ENCODE measurements at places on chromosomes 6 and 20.

DNA sequence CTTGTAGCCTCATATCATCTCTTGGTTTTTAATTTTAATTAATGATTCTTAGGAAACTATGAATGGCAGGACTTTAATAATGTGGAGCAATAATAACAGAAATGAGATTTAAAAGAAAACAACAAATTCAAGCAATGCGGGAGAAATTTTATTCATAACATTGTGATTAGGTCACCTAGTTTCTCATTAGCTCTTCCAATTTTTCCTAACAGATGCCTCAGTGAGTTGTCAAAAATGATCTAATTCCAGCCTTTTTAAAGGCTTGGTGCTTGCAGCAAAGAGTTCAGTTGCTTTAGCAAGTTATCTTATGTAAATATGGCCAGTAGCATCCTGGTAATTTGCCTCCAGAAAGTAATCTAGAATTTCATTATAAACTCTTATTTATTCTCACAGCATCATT lies 20.4 kb downstream of the PDE7B start:
- DNase-seq, result no peak

GRCh38 chr6:162306616-162307015 lies 420.9 kb downstream of the PRKN start:
- no peak for DNase-seq

DNA sequence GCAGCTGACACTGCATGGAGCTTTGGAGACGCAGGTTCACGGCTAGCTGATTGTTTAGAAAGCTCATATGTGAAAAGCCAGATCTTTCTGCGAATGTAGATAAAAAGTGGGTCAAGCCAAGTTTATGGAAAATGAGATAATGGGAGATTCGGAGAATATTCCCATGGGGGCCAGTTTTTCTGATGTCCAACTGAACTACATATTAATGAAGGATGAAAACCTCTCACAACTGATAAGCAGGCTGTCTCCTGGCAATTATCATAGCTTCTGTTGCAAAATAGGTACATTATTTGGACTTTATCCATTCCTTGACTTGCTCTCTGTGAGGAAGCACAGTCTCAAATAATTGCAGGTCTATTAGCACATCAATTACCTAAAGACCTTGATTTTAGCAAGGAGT lies 21.1 kb downstream of the HDGFL1 start:
- DNase-seq, result no peak

DNA sequence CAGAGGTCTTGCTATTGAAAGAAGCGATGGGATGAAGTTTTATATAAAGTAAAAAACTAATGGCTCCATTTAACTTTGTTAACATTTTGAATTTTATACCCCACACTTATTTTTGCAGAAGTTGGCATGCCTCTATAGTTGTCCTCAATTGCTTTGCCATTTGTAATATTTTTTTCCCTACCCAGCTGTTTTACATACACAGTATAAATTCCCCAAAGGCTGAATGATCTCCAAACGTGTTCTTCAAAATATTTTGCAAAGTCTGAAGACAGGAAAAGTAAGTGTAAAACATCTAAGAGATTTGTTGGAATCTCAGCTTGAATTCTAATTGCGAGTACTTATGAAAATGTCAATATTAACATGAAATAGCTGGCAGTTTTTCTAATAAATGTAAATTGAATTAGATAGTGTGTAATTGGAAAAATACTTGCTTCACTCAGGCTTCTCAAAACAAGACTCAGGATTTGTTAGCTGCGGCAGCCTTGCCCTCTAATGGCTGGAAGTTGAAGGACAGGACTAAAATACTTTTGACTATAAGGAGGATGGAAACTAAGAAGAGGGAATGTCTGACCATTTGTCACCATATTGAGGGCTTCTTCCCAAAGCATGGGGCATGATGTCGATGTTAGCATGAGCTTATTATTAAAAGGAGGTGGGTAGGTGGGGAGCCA lies 226.8 kb downstream of the UST start:
- DNase-seq, result no peak

- DNase-seq, result no peak
These were observed 50.8 kb downstream of the CARMIL1 start for GRCh38 chr6:25329982-25330381.

GRCh38 chr6:83193747-83194566 lies 800 bp downstream of the RWDD2A start:
- DNase-seq, result peak; percentile 7

GRCh38 chr6:11459079-11459610 lies 78.4 kb upstream of the TMEM170B start:
- DNase-seq, result peak; percentile 51

DNA sequence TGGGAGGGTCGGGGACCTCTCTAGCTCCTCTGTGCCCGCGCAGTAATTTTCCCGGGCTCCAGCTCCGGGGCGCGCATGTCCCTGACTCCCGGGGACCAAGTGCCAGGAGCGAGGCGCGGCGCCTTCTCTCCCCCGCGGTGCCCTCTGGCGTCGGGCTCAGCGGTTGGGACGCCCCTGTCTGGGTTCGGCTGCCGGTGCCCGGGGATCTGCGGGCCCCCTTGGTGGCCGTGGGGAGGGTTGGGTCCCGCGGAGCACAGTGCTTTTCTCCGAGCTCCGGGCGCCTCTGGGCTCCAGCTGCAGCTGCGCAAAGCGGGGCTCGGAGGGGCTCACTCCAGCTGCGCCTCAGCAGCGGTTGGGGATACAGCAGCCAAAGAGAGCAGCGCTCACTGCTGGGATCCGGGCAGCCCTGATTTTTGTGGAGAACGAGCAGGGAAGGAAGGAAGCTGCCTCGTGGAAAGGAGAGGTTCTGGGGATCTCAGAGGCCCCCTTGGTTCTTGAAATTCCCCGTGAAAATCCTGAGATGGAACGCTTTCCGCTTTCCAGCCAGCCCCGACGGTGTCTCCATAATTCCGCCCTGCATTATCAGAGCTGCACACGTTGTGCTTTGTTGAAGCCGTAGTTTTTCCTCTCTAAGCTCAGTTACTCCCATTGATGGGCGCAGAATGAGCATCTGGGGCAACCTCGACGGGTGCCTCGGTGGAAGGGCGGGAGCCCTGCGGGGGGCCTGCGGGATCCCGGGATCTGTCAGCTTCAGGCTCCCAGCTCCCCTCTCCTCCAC lies 861 bp downstream of the PPP1R14C start:
- DNase-seq, result no peak

GRCh38 chr20:43853918-43854317 lies 60.7 kb upstream of the TOX2 start:
- DNase-seq, result no peak

- DNase-seq, result no peak
These were observed 27.5 kb downstream of the EPB41L1 start for GRCh38 chr20:36181934-36182603.
